ENCODE measurements at places on chromosomes 13 and 19.
A peak's percentile ranks its signal among the peaks of the same experiment; 100 is the strongest.

GRCh38 chr19:45467456-45468158, at the start of gene FOSB:
TSS of gene FOSB (plus strand) at chr19:45467996. CDS start at chr19:45468587, 591 bp downstream.
- DNase-seq = peak; percentile 89

DNA sequence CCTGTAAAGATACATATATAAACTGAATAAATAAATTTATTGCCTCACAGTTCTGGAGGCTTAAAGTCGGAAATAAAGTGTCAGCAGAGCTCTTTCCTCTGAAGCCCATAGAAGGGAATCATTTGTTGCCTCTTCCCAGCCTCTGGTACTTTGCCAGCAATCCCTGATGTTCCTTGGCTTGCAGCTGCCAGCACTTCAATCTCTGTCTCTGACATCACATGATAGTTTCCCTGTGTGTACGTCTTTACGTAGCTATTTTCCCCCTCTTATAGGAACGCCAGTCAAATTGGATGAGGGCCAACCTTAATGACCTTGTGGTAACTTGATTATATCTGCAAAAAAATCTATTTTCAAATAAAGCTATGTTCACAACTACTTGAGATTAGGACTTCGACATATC, 250.9 kb downstream of the LIG4 start:
- DNase-seq = no peak

GRCh38 chr13:43924549-43925245, 45.0 kb downstream of the LACC1 start:
- no peak for DNase-seq

GRCh38 chr13:49421391-49421790, 22.5 kb downstream of the CAB39L start:
- DNase-seq = no peak

DNA sequence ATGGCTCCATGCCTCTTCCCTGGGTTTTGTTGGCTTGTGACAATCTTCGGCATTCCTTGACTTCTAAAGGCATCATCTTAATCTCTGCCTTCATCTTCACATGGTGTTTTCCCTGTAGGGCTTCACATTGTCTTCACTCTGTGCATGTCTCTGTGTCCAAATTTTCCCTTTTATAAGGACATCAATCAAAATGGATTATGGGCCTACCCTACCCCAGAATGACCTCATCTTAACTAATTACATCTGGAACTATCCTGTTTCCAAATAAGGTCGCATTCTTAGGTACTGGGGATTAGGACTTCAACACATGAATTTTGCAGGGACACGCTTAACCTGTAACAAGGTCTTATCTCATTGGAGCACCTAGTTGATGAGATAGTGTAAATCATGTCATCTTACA, 290.3 kb upstream of the KLF12 start:
- no peak for DNase-seq

DNA sequence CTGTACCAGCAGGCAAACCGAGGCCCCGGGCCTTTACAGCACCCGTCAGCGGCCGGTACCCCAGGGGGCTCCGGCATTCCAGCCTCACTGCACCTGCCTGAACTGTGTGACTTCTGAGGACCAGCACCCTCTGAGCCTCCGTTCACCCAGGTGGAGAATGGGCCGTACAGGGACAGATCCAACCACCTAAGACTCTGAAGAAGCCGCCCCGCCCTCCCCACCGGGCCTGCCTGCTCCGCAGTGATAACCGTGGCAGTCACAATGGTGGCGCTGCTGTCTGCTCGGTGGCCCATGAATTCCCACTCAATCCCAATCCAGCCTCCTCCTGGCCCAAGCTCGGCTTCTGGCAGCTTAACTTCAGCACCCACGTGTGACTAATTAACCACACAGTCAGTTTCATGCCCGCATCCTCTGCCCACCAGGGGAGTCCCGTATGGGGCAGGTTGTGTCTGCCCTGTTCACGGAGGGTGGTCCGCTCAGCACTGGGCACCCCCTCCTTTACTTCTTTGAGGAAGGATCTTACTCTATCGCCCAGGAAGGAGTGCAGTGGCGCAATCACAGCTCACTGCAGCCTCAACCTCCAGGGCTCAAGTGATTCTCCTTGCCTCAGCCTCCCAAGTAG, 3.4 kb downstream of the TCF3 start:
- no peak for DNase-seq

DNA sequence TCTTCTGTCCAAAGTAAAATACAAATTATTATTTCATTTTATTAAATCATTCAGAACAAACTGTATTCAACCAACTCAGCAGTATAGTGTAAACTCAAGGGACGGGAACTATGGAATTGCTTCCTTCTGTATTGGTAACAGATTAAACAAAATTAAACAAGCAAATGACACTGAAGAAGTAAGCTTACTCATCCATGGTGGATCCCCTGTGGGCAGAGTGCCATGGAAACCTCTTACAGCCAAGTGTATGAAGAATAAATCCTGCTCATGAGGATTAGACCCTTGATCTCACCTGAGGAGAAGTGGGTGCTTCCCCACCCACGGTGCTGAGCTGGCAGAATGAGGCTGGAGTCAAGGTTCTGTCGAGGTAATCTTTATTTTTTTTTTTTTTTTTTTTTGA, 18.0 kb upstream of the RFXAP start:
- DNase-seq = no peak

DNA sequence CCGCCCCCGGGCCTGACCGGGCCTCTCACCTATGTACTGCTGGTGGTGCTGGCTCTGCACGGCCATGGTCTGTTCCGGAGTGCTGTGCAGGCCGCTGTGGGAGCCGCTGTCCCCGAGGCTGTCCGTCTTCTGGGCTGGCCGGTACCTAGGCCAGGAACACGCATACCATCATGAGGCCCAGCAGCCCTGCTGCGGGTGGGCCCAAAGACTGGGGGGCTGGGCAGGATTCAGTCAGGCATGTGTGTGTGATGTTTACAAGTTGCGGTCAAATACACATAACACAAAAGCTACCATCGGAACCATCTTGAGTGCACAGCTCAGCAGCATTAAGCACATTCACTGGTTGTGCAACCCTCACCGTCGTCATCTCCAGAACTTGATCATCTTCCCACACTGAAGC, 32.2 kb upstream of the RANBP3 start:
- DNase-seq = no peak

- DNase-seq = no peak
Measured at GRCh38 chr13:113552786-113553434, 31.6 kb upstream of the TFDP1 start.

DNA sequence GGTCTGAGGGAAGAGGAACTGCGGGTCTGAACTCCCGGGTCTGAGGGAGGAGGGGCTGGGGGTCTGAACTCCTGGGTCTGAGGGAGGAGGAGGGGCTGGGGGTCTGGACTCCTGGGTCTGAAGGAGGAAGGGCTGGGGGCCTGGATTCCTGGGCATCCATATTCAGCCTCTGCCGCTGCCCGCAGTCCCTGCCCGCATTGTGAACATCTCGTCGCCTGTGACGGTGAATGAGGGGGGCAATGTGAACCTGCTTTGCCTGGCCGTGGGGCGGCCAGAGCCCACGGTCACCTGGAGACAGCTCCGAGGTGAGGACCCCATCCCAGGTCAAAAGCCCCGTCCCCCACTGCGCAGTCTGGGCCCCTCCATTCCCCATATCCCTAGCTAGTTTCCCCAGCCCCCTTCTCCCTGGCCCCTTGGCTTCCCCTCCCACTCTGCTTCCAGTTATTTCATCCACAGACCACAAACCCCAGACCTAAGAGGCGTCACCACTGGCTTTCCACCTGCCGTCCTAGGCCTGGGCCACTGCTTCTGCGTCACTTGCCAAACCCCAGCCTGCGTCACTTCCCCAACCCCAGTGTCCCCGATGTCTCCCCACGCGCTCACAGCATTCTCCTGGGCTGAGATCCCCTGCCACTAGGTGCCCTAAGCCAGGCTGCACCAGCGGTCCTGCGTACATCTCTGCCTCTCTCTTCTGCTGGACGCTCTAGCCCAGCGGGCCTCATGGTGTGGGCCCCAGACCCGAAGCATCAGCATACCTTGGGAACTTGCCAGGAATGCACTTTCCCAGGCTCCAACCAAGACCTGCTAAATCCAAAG, 13.9 kb downstream of the IGLON5 start:
- DNase-seq = no peak

DNA sequence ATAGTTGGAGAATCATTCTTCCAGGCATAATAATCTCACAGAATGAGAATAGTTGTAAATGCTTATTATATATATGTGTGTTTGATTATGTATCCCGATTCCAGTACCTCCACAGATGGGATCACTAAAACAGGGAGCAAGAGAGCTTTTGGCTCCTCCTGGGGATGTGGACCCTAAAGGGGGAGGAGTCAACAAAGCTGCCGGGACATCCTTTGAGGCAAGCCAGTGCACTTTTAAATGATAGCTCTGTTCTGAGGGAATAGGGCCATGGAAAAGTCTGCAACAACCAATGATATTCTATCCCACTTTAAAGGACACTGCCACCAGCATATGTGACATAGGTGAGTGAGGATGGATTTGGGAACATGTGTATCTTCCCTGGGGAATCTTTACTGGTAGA, 40.8 kb downstream of the SLITRK5 start:
- no peak for DNase-seq

- DNase-seq = no peak
Measured at GRCh38 chr19:49639401-49640112, 386 bp downstream of the RRAS start.

GRCh38 chr19:45172611-45173208, 5.3 kb downstream of the TRAPPC6A start:
- DNase-seq = no peak

DNA sequence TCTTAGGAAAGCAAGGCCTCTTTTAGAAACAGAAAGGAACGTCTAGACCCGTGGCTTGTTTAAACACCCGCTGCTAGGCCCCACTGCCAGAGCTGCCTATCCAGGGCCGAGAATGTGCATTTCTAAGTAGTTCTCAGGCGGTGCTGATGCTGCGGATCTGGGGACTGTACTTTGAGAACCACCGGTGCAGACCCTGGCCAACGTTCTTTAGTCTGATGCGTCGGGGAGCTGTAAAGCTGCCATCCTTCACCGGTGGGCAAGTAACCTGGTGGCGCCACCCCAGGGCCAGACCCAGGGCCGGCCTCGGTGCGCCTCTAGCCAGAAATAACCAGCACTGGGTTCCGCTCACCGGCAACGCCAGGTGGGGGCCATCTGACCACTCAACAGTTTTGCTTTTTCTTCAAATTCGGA, 47.1 kb downstream of the TGDS start:
- peak; percentile 7 for DNase-seq
